Cortex of kidney (tissue), 1 donor: ENCODE measurements at places on chromosomes 1 and 21.

GRCh38 chr1:43315963-43316737 is 15.4 kb downstream of the TIE1 start:
- no peak for DNase-seq

- no peak for DNase-seq
Observed at GRCh38 chr1:235679005-235679404, 29.4 kb upstream of the GNG4 start.

- no peak for DNase-seq
Observed at GRCh38 chr1:201172999-201173610, 17.5 kb upstream of the IGFN1 start.

DNA sequence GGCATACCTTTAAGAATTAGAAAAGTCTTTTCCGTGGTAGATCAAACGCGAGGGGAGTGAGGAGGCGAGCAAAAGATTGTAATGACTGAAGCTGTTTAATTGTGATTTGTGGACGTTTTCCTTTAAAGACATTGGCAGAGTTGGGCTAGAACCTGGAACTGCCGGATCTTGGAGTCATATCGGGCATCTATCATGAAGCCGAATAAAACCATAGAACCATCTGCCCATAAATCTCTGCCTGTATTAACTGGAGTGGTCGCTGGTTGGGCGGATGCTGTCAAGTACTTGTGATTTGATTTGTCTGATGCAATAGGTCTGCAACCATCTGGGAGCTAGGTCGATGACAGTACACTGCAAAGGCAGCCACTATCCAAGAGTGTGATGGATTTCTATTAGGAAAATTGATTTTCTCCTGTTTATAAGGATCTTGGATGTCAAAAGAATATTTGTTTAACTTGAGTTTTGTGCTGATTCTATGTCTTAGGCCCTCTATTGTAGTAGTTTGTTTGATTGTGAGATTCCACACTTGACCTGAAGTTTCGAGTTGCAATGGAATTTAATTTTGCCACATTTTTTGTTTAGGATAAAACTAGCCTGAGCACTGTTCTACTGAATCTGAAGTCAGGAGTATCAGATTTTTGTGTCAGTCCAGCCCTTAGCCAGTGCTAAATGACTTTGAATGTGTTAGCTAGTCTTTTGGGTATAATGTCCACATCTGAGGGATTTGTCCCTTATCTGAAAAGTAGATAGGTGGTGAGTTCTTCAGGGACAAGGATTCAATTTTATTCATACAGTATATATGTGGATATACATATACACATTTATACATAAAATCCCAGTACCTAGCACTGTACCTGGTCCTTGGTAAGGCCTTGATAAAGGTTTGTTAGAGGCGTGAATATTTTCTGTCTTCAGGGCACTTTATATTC is 1.2 kb downstream of the SARS1 start:
- DNase-seq: no peak

GRCh38 chr1:32336963-32337675 is 1.1 kb upstream of the MARCKSL1 start:
- DNase-seq: no peak

DNA sequence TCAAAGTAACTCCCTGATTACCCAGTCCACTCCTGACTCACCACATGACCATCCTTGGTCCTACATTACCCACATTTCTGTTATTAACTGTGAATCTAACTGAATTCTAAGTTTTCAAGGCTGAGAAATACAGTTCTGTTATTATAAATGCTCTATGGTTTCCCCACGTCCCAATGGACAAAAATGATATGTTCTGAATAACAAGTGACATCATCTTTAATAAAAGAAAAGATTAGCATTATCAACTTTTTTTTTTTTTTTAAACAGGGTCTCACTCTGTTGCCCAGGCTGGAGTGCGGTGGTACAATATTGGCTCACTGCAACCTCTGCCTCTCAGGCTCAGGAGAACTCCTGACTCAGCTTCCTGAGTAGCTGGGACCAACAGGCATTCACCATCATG is 59.6 kb downstream of the ZSWIM5 start:
- no peak for DNase-seq

DNA sequence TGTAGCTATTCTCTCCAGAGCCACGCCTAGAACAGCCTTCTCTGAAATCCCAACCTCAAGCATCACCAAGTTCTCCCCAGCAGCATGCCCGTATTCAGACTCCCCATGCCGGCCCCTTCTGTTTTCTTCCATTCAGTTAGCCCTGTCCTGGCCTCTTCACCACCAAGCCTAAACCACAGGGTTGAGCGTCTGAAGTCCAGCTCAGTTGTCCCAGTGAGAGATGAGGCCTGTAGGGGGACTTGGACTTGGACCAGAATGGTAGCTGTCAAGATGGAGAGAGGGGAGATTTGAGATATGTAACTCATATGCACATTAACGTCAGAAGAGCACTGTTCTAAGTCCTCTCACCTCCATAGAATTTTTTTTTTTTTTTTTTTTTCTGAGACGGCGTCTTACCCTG is 5.5 kb upstream of the TMEM54 start:
- no peak for DNase-seq

- no peak for DNase-seq
Observed at GRCh38 chr1:225685476-225686176, 32.7 kb upstream of the ENAH start.

- no peak for DNase-seq
Observed at GRCh38 chr1:2229911-2230731, 2.0 kb downstream of the SKI start.

- DNase-seq: no peak
Observed at GRCh38 chr1:27120854-27121253, 34.1 kb downstream of the SLC9A1 start.

DNA sequence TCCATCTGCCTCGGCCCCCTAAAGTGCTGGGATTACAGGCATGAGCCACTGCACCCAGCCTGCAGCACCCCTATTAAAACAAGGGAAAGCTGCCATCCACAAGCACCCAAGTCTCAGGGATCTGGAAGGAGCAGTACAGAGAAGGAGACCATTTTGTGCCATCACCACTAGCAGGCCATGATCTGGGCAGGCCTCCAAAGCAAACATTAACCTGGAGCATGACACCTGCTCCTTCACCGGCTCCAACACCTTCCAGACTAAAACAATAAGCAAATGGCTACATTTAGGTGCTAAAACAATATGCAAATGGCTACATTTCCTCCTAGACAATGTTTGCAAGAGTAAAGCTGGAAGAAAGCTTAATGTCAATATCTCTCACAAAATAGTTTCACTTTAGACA is 16.7 kb downstream of the MEAF6 start:
- DNase-seq: no peak

GRCh38 chr1:56975446-56975845 is 9.6 kb upstream of the C8B start:
- no peak for DNase-seq

DNA sequence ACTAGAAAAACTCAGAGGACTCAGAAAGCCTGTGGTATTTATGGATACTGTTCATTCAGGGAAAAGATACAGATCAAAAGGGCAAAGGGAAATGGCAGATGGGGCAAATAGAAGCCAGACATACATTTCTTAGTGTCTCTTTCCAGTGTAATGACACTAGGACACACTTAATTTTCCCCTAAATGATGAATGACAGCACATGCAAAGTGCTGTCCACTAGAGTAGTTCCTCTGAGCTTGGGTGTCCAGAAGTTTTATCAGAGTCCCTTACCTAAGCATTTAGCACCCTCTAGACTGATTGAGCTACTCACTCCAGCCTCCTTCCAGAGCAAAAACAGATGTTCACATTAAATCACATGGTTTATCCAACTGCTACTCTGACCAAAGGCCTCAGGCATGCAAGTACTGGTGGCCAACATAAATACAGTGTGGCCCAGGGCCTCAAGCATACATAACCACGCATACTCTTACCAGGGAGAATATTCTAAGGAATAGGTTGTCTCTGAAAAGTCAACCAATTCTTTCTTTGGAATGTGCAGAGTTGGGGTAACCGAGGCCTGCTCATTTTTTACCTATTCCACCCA is 166.9 kb downstream of the NCAM2 start:
- no peak for DNase-seq

DNA sequence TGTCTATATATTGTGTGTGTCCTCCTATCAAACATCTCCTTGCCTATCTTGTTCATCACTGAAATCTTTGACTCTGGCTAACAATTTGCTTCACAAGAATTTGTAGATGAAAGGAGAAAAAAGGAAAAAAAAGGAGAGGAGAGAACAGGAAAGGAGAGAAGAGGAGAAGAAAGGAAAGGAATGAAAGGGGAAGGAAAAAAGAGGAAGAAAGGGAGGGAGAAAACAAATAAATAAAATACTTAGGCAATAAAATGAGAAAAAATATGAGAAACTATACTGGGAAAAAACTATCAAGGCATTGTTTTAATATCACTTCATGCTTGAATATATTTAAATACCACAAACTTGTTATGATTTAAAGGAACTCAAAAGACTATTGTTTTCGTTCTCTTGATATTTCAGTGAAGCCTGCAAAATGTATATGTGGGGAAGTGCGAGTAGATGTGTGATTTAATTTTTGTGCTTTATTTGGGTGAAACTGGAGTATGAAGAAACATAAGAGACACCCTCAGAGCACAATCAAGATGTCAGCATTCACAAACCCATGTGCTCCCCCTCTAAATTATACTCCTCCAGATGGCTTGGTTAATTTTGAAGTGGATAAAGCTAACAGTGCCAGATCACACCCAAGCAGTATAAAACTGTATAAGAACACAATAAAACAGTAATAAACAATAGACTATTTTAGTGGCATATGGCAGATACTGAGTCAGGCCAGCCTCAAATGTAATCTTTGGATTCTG is 205.7 kb upstream of the SAMSN1 start:
- no peak for DNase-seq

DNA sequence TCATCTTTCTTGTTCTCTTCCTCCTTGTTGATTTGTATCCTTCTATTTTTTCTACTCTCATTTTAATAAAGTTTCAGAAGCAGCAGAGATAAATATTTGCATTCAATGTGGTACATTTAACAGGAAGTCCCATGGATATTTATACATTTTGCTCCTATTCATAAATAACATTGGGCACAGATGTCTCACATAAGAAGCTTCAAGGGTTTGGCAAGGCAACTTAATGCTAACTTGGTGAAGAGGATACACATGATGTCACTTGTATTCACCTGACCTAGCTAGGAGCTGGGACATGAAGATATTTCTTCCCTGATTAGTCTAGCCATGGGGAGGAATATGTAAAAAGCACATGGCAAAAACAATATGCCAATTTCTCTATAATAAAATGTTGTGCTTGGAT is 65.1 kb upstream of the DUSP10 start:
- no peak for DNase-seq

DNA sequence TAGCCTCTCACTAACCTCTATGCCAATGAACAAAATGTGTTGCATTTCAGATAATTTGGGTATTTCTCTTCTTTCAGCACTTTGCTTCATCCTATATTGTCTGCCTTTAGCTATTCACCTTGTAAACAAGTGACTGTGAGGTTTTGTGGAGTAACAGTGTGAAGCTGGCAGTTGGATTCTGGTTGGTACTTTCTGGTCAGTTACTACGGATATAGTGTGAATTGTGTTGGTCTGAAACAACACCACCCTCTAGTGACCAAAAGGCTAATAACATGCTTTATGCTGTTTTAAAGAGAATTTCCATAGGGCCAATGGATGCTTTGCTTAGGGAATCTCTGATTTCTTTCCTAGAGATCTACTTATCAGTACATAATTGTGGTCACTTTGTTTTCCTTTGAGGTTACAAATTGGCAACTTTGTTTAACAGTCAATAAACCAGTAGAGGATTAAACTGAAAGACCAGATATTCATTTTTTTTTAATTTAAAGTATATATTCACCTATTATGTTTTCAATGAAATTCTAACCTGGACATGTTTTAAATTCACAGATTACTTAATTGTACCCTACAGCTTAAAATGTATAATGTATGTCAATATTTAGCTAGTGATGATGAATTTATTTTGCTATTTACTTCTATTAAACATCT is 2.5 kb upstream of the PTGER3 start:
- DNase-seq: no peak

DNA sequence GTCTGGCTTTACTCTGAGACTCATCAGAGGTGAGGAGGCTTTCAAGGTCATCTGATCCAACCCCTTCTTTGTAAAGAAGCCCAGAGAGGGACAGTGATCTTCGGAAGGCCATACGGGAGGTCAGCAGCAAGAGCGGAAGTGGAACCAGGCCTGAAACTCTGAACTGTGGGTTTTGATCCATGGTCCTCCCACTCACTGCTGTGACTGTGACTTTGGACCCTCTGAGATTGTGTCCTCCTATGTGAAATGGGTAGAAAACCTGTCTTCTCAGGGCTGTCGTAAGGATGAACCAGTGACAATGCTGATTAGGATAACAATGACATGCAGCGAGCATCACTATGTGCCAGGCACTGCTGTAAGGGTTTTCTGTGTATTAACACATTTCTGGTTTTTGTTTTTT is 9.8 kb upstream of the DDOST start:
- no peak for DNase-seq

DNA sequence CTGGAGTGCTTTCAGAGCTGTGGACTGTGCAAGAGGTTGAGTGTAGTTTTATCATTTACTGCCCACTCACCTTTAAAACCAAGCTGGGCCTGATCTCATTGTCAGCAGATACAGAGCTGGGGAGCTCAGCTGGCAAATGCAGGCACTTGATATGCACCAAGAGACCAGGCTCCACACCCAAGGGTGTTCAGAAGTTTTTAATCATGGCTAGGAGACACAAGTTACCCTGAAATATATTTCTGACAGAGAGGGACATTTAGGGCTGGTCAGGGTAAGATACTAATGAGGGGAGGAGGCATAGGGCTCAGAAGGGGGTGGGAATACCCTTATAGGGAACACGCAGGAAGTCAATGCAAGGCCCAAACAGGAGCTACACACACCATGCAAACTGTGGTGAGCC is 153.7 kb downstream of the ELAVL4 start:
- DNase-seq: no peak

DNA sequence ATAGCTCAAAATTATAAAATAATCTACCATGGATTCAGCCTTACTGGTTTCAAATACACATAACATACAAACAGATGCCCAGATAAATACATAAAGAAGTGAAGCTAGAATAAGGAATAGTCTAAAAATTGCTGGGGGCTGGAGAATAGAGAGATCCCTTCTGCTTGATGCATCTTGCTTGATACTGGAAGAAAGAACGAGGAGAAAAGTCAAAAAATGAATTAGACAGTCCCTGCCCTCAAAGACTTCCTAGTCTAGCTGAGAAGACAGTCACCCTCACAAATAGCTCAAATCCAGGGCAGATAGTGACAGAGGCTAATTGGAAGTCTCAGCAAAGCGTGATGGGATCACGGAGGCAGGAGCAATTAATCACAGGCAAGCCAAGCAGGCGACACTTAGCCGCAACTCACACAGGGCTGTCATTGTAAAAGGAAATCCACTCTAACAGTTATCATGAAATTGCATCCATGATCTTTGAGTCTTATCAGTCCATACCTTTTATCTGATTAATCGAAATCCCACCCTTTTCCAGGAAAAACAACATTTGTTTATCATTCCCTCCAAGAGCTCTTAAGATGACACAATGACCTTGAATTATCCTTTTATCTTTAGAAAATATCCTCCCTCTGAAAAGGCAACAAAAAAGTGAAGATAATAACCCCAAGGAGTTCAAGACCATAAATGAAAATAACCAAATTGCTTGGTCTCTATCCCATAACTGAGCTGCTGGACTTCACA is 59.7 kb upstream of the TIAM1 start:
- no peak for DNase-seq

GRCh38 chr1:44908427-44908826 is 65.4 kb upstream of the PTCH2 start:
- no peak for DNase-seq

GRCh38 chr1:236204039-236204438 is 61.7 kb downstream of the GPR137B start:
- no peak for DNase-seq

GRCh38 chr1:65277605-65278347 is 31.6 kb upstream of the DNAJC6 start:
- DNase-seq: no peak
